ENCODE measurements at places on chromosomes 3 and 15.

DNA sequence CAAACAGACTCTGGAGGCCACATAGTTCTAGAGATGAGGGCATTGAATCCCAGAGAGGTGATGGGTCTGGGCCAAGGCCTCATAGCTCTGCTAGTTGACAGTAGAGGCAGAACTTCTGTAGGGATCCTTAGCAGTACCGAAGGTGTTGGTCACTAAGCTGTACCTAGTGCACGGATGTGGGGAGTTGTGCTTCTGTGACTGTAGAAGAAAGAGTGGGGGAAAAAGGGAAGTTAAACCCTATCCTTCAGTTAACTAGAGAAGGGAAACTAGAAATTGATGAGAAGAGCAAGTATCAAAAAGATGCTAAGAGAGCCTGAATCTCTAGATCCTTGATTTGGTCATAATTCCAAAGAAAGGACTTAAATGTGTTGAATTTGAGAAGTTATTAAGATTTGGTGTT is 186.7 kb downstream of the NFKBIZ start:
- DNase-seq, result no peak

DNA sequence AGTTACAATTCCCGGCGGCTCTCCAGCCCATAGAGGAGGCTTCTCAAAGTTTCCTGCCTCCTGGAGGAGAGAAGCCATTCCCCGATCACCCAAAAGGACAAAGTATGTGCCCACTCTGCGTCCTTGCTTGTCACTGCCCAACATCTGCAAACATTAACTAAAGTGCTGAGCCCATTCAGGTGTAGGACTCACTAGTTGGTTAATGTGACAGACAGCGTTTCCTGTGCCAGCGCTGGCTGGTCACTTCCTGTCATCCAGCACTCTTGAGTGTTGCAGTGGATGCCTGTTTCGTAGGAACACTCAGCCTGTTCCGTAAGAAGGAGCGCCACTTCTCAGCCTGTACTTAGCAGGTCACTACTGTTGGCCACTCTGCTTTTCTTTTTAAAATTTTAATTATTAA is 100.3 kb downstream of the APBA2 start:
- DNase-seq, result no peak

- no peak for DNase-seq
These were observed 73.6 kb upstream of the ACAD9 start for GRCh38 chr3:128805772-128806171.

- DNase-seq, result peak; percentile 78
These were observed 44.8 kb upstream of the RNU6-1 start for GRCh38 chr15:67884514-67885174.

- DNase-seq, result no peak
These were observed 37.8 kb downstream of the PTH1R start for GRCh38 chr3:46915297-46915822.

DNA sequence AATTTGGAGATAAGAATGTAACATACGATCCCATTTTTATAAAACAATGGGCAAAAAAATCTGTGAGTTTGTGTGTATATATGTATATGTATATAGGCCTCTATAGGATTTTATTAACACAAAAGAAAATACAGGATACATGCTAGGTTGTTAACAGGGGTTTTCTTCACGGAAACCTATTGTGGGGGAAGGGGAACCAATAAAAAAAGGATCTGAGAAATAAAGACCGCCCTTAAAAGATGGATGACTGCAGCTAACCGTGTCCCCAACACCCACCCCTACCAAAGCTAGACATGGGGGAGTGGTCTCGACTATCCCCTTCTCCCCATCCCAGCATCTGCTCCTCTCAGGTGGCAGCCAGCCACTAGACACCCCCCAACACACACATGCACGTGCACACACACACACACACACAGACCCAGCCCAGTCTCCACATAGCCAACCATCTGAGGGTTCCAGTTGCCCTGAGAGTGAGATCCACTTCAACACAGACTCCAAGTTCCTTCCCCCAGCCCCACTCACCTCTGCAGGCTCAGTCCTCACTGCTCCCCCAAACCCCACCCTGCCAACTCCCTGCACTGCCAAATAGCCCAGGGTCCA is 132.9 kb downstream of the TPRA1 start:
- DNase-seq, result no peak

- no peak for DNase-seq
These were observed 259.3 kb downstream of the NAALADL2 start for GRCh38 chr3:175118382-175118941.

DNA sequence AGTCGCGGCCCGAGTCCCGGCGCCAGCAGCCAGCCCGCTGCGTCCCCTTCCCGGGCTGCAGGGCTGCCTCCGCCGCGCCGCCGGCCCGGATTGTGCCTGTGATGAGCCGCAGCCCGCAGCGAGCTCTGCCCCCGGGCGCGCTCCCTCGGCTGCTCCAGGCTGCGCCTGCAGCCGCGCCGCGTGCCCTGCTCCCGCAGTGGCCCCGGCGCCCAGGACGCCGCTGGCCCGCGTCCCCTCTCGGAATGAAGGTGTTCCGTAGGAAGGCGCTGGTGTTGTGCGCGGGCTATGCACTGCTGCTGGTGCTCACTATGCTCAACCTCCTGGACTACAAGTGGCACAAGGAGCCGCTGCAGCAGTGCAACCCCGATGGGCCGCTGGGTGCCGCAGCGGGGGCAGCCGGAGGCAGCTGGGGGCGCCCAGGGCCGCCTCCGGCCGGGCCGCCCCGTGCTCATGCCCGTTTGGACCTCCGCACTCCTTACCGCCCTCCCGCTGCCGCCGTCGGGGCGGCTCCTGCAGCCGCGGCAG is 1.2 kb downstream of the CHST2 start:
- DNase-seq, result peak; percentile 47

DNA sequence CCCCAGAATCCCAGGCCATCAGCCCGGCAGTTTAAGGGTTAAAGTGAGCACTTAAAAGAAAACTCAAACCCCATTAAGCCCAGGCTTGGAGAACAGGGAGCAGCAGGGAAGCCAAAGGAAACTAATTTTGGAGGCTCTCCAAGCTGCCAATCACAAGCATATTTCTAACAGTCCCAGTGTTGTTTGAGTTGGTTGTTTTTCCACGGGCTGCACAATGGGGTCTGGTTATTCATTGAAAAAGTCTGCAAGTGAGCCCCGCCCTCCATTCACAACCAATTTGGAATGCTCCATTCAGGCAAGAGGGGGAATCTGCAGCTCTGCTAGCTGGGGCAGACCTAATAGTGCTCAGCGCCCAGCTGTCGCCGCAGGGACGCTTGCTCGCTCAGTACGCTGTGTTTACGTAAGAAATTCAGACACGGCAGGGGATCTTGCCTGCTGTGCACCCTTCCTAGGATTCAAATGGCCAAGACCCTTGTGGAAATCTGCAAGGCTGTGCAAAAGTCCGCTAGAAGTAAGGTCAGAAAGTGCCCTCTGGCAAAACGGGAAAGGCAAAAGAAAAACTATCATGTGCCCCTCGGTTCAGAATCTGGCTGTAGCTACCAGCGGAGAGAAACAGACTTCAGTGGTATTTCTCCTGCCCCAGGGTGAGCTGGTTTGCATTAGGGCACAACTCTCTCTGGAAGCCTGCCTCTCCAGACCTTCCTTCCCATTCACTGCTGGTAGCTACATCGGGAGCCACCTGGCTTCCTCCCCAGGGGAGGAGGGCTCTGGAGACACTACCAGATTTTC is 11.0 kb downstream of the ETV5 start:
- DNase-seq, result peak; percentile 71

- DNase-seq, result no peak
These were observed 52.7 kb downstream of the MB21D2 start for GRCh38 chr3:192864941-192865340.

DNA sequence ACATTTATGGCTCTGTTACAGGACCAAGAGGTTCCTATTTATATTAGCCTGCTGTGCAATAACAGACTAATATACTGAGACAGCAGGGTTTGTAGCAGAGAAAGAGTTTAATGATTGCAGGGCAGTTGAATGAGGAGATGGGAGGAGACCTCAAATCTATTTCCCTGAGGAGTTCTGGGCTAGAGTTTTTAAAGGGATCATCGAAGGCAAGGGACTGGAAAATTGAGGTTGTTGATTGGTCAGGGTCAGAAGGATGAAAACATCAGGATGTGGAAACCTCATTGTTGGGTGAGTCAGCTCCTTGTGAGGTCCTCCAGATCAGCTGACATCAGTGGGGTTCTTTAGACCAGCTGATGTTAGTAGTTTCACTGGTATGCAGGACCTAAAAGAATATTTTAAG is 60.6 kb upstream of the GOLGA8B start:
- DNase-seq, result no peak

DNA sequence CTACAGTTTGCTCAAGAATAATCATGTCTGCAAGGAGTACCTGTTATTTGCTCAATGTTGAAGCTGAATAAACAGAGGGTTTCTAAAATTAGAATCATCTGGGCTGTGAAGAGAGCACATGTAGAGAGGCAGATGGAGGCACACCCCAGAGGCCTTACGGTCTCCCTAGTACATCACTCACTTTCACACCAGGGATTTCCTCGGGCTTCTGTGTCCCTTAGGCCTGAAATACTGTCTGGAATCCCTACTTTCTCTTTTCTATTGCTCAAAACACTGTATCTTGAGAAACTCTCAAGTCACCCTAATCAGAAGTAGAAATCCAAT is 473.7 kb upstream of the ROBO2 start:
- no peak for DNase-seq

- DNase-seq, result peak; percentile 67
These were observed 22.3 kb upstream of the SMCO1 start for GRCh38 chr3:196537319-196537984.

GRCh38 chr3:42055291-42055690 is 35.9 kb upstream of the TRAK1 start:
- DNase-seq, result no peak

DNA sequence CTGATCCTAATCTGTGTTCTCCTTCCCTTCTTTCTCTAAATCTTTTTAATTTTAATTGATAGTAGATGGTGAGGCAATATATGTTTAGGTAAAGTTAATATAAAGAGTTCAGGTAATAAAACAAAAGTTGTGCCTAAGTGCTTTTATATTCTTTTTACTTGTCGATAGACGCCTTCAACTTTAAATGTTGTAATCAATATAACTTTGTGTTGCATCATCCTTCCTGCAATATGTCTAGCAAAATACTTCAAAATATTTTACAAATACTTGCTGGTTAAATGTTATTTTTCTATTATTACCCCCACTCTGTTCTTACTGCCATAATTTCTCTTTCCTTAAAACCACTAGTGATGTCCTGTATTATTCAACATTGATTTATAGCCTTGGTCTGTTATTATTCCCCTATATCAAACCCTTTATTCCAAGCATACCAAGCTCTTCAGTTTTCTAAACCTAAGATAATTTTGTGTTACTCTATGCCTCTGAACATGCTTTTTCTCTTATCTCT is 92.4 kb downstream of the NAALADL2 start:
- no peak for DNase-seq

- no peak for DNase-seq
These were observed 202.9 kb downstream of the LRRC3B start for GRCh38 chr3:26825454-26825853.

GRCh38 chr3:44883999-44884431 is 9.6 kb downstream of the TGM4 start:
- DNase-seq, result no peak

DNA sequence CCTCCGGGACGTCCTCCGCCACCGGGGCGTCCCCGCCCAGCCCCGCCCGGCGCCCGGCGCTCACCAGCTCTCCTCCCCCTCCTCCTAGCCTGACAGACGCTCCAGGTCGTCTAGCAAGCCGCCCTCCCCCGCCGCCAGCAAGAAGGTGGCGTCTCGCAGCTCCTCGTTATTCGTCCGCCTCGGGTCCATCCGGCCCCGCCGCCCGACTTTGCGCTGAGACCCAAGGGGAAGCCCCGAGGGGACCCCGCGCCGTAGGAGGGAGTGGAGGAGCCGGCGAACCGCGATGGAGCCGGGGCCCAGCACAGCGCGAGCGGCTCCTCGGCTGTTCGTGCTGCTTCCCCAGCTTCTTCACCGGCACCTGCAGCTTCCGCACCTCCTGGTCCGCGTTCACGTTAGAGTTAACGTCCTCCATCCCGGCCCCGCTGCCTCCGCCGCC is 26.3 kb upstream of the MTHFS start:
- peak; percentile 66 for DNase-seq

GRCh38 chr3:47035645-47036044 is 56.2 kb downstream of the NBEAL2 start:
- DNase-seq, result no peak

DNA sequence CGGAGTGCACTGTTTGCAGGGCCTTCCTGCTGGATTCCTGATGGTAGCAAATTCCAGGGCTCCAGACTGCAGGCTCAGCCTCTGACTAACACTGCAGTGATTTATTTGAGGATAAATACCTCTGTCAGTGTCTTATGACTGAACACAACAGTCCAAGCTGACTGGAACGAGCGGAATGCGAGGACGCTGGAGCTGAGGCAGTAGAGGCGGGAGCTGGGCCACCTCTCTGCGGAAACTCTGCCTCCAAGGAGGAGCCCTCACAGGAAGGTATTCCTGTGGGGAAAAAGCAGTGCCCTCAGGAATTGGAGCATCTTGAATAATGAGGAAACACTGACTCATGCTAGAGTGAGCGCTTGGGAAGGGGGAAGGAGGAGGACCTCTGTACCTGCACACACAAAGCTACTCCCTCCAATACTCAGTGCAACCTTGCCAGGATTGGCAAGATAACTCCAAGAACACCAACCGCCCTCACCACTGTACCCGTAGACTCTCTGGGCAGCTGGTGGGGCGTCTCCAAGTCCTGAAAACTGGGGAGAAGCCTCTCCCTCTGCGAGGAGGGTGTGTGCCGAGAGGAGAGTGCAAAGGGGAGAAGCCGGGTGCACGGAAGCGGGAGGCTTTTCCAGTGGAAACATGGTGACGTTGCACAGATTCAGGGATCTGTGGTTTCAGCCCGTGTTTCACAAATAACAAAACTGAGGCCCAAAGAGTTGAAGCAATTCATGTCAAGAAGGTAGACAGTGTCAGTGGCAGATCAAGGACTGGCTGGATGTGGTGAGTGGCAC is 43.0 kb downstream of the VGLL4 start:
- DNase-seq, result peak; percentile 68

DNA sequence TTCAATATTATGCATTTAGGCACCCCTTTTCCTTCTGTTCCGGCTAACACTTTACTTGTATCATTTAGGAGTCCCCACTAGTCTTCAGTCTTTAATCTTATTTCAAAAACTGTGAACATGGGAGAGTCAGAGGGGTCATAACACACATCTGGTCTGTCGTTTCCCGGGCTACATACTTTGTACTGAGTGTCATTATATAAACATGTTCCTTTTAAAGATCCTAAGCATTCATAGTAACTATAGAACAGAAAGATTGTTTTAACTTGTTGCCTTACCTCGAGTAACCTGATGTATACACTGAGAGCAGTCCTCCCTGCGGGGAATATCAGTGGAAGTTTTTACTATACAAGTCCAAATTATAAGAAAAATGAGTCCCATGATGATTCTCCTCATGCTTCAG is 78.2 kb upstream of the VEPH1 start:
- no peak for DNase-seq

- DNase-seq, result no peak
These were observed 164.5 kb downstream of the RORA start for GRCh38 chr15:61064651-61065050.

DNA sequence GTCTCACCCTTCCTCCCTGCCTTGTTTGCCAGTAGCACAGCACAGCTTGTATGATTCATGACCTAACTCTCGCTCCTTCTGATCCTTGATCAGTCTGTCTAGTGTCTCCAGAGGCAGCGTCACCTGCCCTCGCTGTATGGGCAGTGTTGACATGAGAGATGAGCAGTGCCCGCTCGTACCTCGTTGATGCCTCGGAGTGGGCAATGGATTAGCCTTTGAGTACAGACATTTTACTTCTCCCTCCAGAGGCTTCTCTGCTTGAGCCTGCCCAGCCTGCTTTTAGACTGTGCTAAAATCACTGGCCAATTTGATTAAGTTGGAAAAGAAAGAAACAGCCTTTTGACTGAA is 569.0 kb downstream of the NTRK3 start:
- no peak for DNase-seq

GRCh38 chr15:26197719-26198118 is 334.6 kb upstream of the ATP10A start:
- DNase-seq, result no peak
